ENCODE measurements at places on chromosomes 16 and 17.

DNA sequence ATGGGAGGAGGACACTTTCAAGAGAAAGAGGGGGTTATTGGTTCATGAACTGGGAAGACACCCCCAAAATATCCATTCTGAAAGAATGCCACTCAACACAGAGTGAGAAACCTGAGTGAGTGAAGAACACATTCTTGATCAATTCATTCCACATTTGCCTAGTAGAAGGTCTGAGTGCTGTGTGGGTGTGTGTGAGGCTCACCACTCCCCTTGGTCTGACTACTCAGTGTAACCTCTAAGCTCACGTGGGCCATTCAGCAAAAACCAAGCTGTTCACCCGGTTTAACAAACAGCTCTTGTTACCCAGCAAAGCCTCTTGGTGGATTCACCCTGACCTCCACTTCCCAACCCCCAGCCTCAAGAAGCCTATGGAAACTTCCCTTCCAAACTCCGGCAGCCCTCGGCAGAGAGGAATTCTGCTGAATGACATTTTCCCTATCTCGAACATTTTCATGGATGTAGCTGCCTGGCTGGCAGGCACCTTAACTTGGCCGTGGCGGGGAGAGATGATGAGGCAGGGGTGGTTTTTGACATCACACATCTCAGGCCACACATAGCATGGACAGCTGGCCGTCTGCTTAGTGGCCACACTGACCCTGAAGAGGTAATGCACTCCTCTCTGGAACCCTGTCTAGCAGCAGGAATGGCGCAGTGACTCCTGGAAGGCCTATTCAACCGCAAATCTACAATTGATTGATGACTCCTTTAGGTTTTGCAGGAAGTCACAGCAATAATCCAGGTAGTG lies 11.6 kb downstream of the ST6GALNAC1 start:
- DNase-seq = peak; percentile 54

GRCh38 chr17:30309591-30309990 lies 17.8 kb upstream of the BLMH start:
- no peak for DNase-seq

- DNase-seq = peak; percentile 49
These were observed 1.0 kb downstream of the EIF1 start for GRCh38 chr17:41689497-41690299.

DNA sequence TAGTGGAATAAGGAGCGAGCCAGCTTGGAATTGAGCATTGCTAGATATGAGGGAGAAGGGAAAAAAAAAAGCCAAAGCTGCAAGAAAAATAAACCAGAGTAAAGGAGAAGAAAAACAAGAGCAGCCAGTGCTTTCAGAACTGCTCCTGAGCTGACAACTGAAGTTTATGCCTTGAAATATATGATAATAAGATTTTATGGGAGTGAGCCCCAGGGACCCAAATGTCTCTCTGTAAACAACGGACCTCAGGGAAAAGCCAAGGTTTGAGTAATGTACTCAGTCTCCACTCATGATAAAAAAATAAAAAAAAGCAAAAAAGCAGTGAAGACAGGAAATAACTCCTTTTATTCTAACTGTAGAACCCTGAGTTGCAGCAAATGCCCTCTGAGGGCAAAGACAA lies 132.6 kb downstream of the SNX11 start:
- no peak for DNase-seq

GRCh38 chr16:88405216-88406060 lies 22.7 kb downstream of the ZNF469 start:
- DNase-seq = no peak

- DNase-seq = no peak
These were observed 691 bp upstream of the FAM83G start for GRCh38 chr17:19005137-19005773.

- DNase-seq = no peak
These were observed 189.7 kb upstream of the SDK2 start for GRCh38 chr17:73833775-73834488.

DNA sequence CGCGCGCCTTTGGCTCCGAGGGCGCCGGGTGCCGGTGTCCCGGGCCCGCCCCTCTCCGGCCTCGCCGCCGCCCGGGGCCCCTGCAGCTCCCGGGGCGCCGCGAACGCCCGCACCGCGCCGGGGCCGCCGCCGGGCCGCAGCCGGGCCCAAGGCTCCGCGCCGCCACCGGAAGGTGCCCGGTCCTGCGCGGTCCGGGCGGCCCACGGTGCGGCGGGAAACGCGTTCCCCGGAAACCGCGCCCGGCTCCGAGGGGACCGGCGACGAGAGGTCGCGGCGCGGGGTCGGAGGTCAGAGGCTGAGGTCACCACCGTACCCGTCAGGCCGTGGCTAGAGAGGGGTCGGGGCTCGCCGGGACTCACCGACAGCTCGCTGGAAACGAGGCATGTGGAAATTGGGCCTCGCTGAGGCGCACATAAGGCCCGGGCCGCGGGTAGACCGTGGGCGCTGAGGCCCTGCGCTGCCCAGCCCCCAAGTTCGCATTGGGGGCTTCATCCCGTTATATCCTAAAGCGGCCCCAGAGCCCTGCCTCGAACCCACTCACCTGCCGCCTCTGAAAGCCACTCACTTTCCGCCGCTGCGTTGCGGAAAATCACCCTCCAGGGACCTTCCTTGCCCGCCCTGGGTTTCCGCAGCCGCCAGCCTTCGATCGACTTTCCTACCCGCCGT lies at the start of gene DUS1L:
TSS of gene DUS1L (minus strand) at position 167 of the 666 bp plus-strand sequence. CDS start 745 bp downstream, outside the sequence.
- peak; percentile 66 for DNase-seq

DNA sequence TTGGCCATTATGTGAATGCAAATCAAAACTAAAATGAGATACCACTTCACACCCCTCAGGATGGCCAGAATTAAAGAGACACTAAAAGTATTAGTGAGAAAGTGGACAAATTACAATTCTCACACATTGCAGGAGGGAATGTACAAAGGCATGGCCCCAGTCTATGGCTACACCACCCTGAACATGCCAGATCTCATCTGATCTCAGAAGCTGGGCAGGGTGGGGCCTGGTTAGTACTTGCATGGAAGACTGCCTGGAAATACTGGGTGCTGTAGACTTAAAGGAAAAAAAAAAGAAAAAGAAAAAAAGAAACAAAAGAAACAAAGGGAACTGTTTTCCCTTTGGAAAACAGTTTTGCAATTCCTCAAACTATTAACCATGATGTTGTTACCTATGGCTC lies 97.0 kb upstream of the RBL2 start:
- no peak for DNase-seq

DNA sequence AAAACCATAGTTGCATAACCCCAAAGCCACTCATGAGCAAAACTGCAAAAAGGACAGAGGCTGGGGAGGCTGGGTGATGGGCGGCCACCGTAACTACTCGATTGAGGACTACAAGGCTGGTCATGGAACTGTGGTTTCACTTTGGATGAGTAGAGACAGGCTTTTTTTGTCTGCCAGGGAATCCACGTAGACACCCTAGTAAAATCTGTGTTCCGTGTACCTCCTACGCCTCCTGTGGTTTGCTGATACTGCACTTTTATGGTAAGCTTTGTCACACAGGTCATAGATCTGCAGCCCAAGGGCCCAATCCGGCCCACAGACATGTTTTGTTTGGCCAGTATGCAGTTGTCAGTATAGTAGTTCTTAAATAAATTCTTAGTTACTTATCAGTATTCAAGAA lies 2.2 kb upstream of the TLCD3B start:
- DNase-seq = no peak

GRCh38 chr16:10980813-10981212 lies 36.4 kb downstream of the CLEC16A start:
- DNase-seq = no peak

- no peak for DNase-seq
These were observed 124.5 kb upstream of the LHX1 start for GRCh38 chr17:36812762-36813161.

GRCh38 chr17:21330436-21331160 lies 45.6 kb upstream of the KCNJ12 start:
- no peak for DNase-seq

- no peak for DNase-seq
These were observed 40.1 kb downstream of the SKAP1 start for GRCh38 chr17:48389903-48390302.

DNA sequence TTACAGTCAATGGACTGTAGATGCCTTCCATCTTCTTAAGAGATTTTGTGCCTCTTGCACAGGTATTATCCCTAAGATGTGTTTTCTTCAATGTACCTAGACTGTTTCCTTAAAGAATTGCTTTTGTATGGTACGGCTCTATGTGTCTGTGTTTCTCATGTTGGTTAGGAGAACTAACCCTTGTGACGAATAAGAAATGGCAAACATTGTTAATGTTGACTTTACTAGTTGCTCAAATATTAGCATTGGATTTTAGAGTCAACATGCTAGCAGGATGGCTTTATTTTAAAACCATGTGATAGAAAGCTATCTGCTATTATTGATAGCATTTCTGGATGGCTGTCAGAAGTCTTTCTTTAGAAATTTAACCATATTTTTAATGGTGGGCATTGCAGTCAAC lies 34.5 kb downstream of the WWOX start:
- no peak for DNase-seq

DNA sequence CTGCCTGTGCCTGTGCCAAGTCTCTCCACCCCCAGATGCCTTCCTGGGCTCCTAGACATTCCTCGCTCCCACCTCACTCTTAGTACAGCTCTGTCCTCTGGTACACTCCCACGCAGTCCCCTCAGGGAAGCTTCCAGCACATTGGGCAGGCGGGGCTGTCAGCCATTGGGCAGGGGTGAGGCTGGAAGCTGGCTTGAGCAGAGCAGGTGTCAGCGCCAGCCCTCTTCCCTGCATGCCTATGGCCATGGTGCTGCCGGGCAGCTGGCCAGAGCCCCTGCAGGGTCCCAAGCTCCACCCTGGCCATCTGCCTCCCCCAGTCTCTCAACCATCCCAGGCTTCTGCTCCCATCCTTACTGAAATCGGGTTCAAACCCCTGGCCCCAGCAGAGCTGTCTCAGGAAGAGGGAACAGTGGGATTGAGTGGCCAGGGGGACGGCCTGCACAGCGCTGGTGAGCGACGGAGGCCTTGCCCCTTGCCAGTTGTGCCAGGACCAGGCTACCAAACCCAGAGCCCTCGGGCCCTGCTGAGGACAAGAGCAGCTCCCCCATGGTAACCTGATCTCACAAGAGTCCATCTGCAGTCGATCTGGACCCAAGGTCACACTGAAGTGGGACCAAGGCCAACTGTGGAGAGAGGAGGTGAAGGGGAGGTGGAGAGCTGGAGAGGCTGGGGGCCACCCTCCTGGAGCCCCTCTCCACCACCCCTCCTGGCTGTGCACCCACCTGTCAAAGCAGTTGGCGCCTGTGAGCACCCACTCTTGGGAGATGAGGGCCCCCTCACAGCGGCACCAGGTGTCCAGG lies 2.4 kb upstream of the B9D1 start:
- DNase-seq = no peak

DNA sequence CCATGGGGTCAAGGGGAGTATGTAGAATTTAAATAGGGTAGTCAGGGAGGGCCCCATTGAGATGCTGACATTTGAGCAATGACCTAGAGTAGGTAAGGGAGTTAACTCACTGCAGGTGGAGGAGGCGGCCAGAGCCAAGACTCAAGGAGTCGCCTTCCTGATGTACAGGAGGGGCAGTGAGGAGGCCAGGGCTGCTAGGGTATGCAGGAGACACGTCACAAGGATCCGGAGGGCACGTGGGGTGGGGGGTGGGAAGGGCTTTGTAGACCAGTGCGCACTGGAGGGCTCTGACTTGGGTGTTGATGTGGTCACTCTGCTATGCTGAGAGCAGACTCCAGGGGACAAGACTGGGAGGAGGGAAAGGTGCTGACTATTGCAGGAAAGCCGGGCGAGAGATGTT lies 37.5 kb downstream of the SPECC1 start:
- no peak for DNase-seq

- DNase-seq = no peak
These were observed 11.1 kb downstream of the C16orf86 start for GRCh38 chr16:67677712-67678111.

GRCh38 chr16:3645504-3646347 lies 8.8 kb upstream of the DNASE1 start:
- DNase-seq = no peak

GRCh38 chr17:76132574-76133338 lies 8.3 kb downstream of the FOXJ1 start:
- DNase-seq = no peak

- peak; percentile 68 for DNase-seq
These were observed 1.3 kb upstream of the TMEM92 start for GRCh38 chr17:50272711-50273653.

GRCh38 chr17:21269394-21269793 lies 15.1 kb upstream of the MAP2K3 start:
- DNase-seq = no peak

GRCh38 chr17:17207998-17208397 lies 1.9 kb upstream of the PLD6 start:
- DNase-seq = no peak

- DNase-seq = no peak
These were observed 40.0 kb downstream of the PGS1 start for GRCh38 chr17:78418326-78419026.

DNA sequence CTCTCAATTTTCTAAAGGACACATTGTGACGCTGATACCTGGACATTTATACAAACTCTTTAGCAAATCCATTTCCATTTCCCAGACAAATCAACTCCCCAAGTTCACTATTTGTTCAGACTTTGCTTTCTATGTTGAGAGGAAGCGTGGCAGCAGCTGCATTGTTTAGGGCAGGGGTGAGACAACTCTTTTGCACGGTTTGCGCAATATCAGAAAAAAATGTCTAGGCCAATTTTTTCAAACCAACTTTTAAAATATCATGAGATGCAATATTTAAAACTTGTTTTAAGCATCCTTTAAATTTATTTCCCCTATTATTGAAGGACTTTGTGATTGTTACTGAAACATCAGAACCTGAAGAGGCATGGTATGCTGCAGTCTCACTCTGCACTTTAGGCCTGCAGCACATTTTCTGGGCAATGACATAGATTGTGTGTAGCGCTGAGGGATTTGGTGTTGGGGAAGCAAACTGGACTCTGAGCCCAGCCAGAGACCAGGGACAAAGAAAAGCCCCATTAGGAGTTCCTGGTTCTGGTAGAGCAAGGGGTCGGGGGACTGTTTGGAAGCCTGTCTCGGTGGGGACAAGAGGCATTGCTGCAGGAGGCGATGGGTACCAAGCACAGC lies 6.4 kb upstream of the CCDC182 start:
- DNase-seq = no peak

- peak; percentile 30 for DNase-seq
These were observed 482.6 kb downstream of the NPIPA7 start for GRCh38 chr16:16861546-16861945.

DNA sequence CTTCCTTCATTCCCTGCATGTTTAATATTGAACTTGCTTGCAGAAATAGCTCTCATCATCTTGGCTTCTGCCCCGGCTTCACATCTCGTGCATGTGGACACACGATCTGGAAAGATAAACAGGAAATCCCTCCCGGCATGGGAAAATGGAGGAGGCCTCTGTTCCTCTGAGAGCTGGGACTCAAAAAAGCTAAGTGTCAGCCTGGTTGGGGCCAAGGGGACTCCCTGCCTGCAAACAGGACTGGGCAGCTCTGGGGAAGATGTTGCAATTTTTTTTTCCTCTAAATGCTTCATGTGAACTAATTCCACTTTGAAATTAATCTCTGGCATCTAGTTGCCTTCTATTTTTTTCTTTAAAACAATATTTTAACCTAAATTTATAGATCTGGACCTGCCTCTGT lies 24.8 kb downstream of the ITPRIPL2 start:
- no peak for DNase-seq

DNA sequence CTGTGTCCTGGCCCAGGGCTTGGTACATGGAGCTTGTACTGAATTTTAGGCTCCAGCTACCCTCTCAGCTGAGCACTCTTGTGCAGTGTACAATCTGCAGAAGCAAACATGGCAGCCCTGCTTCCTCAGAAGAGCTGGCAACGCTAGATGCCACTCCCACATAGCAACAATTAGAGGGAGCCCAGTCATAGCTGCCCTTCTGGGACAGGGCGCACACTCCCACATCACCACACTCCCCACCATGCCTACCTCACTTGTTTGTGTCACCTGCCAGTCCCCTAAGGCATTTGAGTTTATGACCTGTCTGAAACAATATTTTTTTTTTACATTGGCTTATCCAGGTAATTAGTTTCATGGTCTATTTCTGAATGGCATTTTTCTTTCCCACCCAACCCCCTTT lies 72.3 kb downstream of the C17orf67 start:
- no peak for DNase-seq

All from CD8-positive, alpha-beta T cell (primary cell).